ENCODE measurements at places on chromosomes 5 and 9.

GRCh38 chr5:103466495-103466894 lies 96.1 kb downstream of the NUDT12 start:
- DNase-seq: no peak

DNA sequence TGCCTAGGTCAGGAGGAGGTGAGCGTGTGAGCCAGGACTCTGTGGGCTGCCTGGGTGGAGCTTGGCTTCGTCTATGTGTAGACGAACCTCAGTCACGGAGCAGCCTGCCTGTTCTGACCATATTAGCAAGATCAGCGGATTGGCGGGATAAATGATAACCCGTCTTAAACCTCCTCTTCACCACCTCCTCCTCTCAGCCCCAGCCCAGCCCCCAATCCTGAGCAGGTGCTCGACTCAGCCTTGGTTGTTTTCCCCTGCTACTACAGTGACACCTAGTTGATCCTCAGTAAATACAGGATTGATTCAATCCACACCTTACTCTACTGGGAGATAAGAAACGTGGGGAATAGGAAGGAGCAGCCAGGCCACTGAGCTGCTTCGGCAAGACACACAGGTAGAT lies 286.1 kb downstream of the IRX2 start:
- no peak for DNase-seq

DNA sequence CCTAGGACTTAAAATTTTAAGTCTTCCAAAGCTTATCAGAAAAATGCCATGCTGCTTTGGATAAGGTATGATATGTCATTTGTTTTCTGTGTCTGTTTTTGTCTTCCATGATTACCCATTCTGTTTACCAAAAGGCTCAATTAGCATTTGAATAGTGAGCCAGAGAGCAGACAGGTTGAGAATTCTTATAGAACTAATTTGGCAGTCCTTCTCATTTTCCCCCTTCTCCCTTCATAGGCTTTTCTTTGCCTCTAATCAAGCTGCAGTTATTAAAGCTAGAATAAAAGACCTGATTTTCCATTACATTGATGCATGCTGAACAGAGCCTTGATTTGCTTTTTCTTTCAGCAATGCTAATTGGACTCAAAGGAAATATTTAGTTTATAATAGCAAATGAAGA lies 993.0 kb downstream of the MAT2B start:
- no peak for DNase-seq

GRCh38 chr5:8150791-8151190 lies 281.8 kb downstream of the MTRR start:
- no peak for DNase-seq

GRCh38 chr9:137252555-137253506 lies 1.7 kb downstream of the STPG3 start:
- no peak for DNase-seq

- DNase-seq: no peak
Measured at GRCh38 chr9:123003466-123003865, 30.0 kb upstream of the GPR21 start.

DNA sequence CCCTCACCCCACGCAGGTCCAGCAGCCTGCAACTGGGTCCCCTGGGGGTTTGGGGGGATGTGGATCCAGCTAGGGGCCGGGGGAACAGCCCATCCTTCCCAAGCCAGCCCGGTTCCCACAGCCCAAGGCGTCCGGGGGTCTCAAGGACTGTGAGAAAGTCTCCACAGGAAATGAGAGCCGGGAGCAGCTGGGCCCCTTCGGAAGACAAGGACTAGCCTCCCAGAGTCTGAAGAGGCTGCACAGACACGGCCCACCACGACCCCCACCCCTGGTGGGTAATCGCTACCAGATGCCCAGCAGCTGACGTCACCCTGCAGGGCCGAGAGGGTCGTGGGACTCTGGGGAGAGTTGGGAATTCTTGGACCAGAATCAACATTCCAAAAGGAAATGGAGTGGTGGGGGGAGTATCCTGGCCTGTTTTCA lies 10.5 kb downstream of the SH2D3C start:
- DNase-seq: no peak

DNA sequence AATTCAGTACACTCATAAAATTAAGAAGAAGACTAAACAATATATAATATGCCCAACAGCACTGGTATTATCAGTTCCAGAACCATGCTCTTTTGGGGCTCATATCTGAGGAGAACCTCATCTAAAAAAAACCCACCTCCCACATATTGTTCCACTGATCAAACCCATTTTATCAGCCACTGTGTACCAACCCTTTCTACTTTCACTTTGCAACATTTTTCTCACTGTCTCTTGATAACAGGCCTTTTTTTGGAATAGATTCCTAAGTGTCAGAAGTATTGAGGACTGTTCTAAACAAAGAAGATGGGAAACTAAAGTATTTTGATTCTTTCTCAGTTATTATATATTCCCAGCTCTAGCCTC lies 173.2 kb downstream of the GABRB2 start:
- no peak for DNase-seq

DNA sequence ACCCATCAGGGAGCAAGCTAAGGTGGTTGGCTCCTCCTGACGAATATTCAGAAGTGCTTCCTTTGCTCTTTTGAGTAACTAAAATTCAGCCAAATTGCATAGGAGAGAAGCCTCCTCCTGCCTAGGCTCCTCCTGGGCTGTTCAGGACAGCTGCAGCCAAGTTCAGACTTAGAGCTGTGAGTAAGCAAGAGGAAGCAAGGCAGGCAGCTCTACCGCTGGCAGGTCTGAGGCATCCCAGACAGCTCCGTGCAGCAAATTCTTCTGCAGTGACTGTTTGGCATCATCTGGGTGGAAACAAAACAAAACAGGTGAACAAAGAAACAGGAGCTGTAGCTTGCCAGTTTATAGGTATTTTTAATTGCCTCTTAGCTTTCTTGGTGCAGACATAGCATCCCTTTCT lies 421.0 kb downstream of the GADD45G start:
- DNase-seq: no peak

GRCh38 chr5:151214614-151215545 lies 9.0 kb downstream of the CCDC69 start:
- no peak for DNase-seq

GRCh38 chr9:84271531-84271900 lies 69.0 kb downstream of the SLC28A3 start:
- DNase-seq: no peak

- DNase-seq: no peak
Measured at GRCh38 chr9:18542837-18543405, 69.0 kb downstream of the ADAMTSL1 start.

GRCh38 chr9:105376893-105377292 lies 70.9 kb upstream of the FSD1L start:
- no peak for DNase-seq

GRCh38 chr5:3277590-3278196 lies 317.9 kb upstream of the IRX1 start:
- no peak for DNase-seq

DNA sequence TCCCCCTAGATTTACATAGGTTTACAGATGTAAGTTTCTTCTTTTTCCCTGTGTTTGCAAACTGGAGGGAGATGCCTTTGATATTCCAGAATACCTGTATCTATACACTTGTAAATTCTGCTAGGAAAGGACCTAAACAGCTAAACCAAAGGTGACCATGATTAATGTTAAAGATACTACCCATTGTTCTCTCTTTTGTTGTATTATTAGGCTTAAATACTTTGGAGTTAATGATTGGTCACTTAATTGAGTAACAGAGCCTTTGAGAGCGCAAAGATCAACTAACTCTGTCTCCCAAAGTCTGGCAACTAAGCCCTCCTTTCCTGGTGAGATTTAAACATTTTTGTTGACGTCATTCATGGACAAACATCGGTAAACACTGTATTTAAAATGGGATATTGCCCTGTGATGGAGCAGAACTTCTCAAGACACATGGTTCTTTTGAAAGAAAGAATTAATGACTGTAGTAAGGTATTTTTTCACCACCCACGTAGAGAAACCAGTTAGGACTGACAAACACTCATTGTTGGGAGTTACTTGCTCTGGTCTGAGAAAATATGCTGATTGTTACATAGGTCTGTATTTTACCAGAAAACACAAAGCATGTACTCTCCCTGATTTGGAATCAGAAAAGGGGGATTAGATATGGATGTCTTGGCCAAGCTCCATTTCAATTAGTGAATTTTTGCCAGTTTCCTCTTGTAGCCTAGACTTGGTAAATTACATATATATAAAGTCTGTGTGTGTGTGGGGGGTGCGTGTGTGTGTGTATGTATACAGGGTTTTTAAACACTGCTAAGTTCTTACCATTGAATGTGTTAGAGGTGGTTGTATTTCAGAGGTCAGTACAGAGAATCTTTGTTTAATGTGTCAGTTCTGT lies 4.6 kb downstream of the VCAN start:
- DNase-seq: no peak

DNA sequence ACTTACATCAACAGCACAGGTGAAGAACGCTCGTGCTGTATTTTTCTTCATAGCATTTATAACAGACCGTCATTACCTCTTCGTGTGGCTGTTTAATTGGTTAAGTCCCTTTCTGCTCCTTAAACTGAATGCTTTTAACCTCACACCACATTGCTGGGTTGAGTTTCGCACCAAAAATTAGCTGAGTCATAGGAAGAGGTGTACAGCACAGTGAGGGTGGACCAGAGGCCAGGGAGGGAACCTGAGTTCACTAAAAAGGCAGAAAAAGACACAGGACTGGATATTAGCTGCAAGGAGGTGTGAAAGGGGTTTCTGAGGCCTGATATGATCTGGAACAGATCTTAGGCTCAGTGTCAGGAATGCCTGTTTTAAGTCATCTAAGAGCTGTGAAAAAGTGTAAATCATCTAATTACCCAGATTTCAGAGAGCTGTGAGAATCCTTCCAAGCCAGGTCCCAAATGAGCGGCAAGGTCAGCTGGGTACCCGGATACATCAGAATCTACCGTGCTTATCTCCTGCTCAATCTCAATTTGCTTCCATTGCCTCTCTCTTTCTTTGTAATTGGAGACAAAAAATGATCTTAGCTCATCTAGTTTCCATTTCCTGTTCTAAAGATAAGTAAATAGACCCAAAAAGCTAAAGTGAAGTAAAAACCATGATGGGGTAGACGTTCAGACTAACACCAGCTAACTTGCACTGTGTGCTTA lies 7.1 kb upstream of the CFAP90 start:
- DNase-seq: no peak

- DNase-seq: no peak
Measured at GRCh38 chr9:106478312-106478711, 384.7 kb upstream of the ZNF462 start.

GRCh38 chr5:56520986-56521730 lies 288.0 kb upstream of the ANKRD55 start:
- DNase-seq: no peak

GRCh38 chr9:126294331-126295081 lies 32.1 kb upstream of the MVB12B start:
- DNase-seq: no peak

DNA sequence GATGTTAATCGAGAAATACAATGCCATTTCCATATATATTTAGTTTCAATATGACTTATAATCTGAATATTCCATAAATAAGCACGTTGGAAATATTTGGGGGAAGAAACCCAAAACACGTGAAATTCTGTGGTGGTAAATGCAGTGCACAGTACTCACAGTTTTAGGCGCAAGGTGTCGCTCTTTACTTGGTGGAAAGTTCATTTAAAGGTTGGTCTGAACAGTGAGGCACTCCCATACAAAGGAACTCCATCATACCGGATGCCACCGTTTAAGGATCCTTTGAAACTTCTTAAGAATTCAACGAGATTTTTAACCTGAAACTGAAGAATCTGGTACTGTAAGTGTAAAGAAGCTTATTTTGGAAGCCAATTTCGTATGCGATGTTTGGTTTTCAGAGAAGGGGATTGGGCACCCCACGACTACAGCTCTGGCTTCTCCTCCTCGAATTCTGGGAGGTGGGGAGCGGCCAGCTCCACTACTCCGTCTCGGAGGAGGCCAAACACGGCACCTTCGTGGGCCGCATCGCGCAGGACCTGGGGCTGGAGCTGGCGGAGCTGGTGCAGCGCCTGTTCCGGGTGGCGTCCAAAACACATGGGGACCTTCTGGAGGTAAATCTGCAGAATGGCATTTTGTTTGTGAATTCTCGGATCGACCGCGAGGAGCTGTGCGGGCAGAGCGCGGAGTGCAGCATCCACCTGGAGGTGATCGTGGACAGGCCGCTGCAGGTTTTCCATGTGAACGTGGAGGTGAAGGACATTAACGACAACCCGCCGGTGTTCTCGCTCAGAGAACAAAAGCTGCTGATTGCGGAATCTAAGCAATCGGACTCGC lies at the start of gene PCDHA11:
Gene PCDHA11, plus strand, starts transcription at position 237 of the 834 bp plus-strand sequence. Its CDS starts 147 bp downstream, at position 384.
- DNase-seq: no peak

- DNase-seq: no peak
Measured at GRCh38 chr5:37703841-37704241, 136.0 kb downstream of the GDNF start.

GRCh38 chr5:115320006-115320405 lies 23.6 kb upstream of the CCDC112 start:
- no peak for DNase-seq

GRCh38 chr5:1494780-1495524 lies 28.8 kb downstream of the LPCAT1 start:
- DNase-seq: peak; percentile 36

DNA sequence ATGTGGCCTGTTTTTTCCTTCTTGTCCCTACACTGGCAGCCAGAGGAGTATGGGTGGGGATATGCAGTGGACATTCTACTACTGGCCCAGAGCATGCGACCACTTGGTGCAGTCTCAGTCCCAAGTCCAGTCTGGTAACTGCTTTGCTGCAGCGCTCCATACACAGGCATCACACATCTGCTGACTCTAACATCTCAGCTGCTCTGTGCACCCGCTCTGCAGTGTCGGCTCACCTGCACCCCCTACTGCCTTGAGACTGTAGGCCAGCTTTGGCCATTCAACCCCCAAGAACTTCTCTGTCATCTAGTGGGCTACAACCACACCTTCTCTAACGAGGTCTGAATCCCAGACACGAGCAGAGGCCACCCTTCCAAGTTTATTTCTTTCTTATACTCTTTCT lies 46.4 kb upstream of the SLCO6A1 start:
- no peak for DNase-seq

GRCh38 chr5:74839229-74839628 lies 27.0 kb downstream of the FAM169A start:
- DNase-seq: no peak

- DNase-seq: no peak
Measured at GRCh38 chr5:684751-685216, 8.4 kb downstream of the TPPP start.

DNA sequence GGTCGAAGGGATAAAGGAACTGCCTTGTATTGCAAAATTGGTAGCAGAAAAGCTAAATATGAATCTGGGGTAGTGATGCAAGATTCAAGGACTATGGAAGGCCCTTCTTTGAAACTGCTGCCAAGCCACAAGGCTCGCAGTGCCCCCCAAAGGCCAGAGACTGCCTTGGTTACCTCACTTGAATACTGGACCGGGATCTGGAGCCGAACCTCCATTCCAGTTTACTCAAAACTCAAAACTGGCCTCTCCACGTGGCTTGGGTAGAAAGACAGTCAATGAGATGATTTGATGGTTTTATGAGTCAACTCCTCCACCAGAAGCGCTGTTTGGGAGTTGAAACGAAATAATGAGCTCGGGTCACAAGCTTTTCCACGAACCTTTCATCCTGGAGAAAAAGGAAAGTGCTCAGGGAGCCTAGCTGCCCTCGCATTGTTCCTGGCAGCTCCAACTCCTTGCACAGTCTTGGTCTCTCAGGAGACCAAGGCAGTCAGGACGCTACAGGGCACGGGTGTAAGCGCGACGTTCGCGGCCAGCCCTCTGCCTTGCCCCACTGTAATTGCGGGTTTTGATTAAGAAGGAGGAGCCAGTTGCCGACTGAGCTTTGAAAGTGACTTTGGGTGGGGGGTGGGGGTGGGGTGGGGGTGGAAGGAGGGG lies 2.8 kb downstream of the ST8SIA4 start:
- DNase-seq: no peak

- DNase-seq: no peak
Measured at GRCh38 chr9:118529210-118529609, 825.0 kb downstream of the TLR4 start.

Data from stimulated activated CD8-positive, alpha-beta memory T cell treated with anti-CD3 and anti-CD28 coated beads, Interleukin-4, amount 100 ng/mL, for 24 hours (primary cell).